ENCODE measurements at places on chromosomes 5 and 9.

- no peak for DNase-seq
These were observed 4.8 kb upstream of the PITX1 start for GRCh38 chr5:135038813-135039270.

DNA sequence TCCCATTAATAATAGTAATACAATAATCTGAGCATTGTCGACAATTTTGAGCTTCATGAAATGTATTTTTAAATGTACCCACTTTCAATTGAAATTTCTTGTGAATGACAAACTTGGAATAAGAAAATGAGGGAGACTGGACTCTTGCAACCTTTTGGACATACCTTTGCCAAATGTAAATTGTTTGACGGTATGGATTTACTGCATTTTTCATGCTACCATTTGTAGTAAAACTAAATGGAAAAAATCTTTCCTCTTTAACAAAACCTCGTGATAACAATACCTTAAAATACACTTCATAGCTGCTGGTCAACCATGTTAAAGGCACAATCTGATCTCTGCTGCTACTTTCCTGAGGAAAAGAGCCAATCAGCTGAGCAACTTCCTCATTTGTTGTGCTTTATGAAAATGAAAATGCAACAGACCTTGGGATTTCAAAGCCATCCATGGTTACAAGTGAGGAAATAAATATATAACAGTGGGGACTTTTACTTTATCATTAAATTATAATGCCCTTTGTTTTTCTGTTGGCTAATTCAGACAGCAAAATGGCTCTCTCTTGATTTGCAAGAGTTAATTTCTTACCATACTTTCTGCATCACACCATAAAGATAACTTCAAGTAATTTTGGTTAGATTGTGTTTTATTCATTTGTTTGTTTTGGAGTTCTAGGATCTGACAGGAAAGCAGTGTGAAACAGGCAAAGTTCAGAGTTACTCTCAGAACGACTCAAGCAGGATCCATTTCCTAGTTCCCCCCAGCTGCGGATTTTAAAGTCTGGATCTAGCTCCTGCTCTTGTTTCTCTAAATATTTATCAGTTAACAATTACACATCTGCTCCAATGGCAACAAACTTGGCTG, 1.1 kb downstream of the ALDH1A1 start:
- DNase-seq = no peak

- no peak for DNase-seq
These were observed 146.0 kb upstream of the NMUR2 start for GRCh38 chr5:152551061-152551460.

GRCh38 chr5:3490957-3491507, 104.6 kb upstream of the IRX1 start:
- DNase-seq = no peak

DNA sequence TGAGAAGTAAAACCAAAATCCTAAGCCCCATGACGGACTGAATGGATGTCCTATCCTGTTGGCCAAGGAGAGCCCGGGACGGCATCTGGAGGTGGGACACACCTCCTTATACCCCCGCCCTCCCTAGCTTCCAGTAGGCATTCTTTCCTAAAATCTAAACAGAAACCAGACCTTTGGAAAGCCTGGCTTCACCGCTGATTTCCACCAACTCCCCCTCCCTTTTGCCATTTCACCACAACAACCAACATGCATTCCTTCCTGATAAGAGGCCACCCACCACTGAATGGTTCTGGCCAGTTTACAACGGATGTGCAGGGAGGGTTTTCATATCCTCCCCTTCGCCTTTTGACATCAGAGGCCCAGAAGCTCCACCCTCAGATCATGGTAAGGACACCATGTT, 9.2 kb upstream of the RARS1 start:
- DNase-seq = no peak

- no peak for DNase-seq
These were observed 3.1 kb upstream of the FCHSD1 start for GRCh38 chr5:141654298-141654697.

DNA sequence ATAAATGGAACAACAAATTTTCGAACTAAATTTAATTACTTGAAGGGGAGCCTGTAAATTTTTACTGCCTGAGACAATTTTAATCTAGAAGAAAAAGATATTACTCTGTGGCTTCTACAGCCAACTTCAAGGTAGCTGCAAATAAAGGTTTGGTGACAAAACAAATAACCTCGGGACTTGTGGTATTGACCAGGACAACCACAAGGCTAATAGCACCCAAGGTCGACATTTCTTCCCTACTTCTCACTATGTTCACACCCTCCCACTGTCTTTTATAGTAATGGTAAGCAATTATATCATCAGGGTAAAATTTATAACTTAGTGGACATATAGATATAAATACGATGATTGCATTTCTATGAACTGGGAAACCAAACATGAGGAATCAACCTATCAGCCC, 67.9 kb upstream of the SPINK5 start:
- no peak for DNase-seq

- no peak for DNase-seq
These were observed 18.9 kb downstream of the CLPTM1L start for GRCh38 chr5:1325870-1326531.

DNA sequence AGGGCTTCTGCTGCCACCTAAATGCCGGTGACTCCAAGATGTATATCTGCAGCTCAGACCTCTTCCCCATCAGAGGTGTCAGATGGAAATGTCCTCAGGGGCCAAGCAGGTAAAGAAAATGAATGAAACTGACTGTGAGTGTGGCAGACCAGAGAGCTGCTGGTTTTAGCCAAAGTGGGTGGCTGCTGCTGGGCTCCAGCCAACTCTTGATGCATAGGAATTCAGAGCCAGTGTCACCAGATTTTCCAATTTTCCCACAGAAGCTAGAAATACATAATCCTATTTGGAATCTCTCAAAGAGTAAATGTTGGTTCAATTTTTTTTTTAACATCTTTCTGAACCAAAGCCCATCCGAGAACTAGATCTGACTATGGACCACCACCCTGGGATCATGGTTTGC, 161.2 kb upstream of the SPRY4 start:
- no peak for DNase-seq

DNA sequence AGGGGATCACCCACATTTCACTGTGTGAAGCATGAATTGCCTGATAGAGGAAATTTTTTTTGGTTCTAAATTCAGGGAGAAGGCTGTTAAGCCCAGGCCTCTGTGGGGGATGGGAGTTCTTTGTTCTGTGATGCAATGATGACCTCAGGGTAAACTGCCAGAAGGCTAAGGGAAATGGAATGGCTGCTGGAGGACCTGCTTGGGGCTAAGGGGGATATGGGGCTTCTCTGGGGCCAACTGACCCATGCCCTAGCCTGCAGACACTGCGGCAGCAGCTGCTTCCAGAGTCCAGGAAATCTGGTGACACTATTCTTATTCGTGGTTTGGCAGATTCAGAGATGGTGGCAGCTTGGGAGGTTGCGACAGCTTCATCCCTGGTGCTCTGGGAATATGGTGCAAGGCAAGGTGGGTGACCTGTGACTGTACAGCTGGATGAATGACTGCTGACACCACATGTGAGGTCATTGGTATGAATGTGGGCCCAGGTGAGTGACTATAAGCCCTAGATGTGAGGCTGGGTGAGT, 30.3 kb downstream of the VCP start:
- no peak for DNase-seq

GRCh38 chr5:178515776-178516503, 74.3 kb downstream of the COL23A1 start:
- no peak for DNase-seq

DNA sequence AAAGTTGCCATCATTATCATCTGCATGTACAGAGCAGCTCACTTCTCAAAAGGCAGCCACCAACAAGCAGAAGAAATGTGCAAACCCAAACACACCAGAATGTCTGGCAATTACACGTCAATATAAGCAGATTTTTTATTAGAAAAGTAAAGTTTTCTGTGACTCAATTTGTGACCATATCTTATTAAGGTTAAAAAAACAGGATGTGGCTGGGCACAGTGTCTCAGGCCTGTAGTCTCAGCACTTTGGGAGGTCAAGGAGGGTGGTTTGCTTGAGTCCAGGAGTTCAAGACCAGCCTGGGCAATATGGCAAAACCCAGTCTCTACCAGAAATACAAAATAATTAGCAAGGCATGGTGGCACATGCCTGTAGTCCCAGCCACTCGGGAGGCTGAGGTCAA, 176.7 kb downstream of the FANCC start:
- no peak for DNase-seq

GRCh38 chr9:135379540-135380267, 99.9 kb upstream of the PPP1R26 start:
- no peak for DNase-seq

DNA sequence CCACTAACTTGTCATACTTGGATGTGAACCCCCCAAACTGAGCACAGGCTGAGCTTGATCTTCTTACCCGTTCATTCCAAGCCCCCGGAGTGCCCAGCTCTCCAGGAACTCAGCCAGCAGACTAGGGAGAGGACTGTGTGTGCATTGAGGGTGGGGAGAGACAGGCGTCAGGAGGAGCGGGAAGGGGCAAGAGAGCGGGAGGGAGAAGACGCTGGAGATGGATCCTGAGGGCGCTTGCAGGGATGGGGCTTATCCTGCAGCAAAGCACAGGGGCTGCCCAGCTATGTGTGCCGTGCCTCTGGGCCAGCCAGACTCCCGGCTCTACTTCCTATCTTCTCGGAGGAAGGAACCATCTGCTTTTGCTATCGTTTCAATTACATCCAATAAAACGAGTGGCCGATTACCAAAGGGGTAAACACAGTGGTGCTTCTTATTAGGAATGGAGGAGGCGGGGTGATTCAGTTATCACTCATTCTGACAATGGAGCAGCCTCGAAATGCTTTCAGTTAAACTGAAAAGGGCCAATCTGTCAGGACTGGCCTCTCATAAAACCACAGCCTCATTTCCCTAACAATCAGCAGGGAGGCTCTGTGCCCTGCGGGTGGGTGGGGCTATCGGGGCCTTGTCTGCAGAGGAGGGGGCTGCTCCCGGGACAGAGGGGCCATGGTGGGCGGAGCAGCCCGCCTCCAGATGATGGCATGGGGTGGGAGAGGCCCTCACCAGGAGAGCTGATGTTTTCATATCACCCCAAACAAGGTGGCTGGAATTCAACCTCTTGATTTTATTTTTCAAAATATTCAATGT, 168.2 kb downstream of the DAB2IP start:
- no peak for DNase-seq

- DNase-seq = no peak
These were observed 1.3 kb downstream of the PTCH1 start for GRCh38 chr9:95515272-95516113.

GRCh38 chr9:5630081-5630507, 1.2 kb downstream of the RIC1 start:
- no peak for DNase-seq

GRCh38 chr9:116154334-116154975, 864 bp downstream of the PAPPA start:
- DNase-seq = no peak

GRCh38 chr5:33964132-33964700, 20.3 kb downstream of the SLC45A2 start:
- no peak for DNase-seq

GRCh38 chr9:27474305-27474704, 49.8 kb upstream of the IFNK start:
- DNase-seq = no peak

- no peak for DNase-seq
These were observed 6.7 kb upstream of the BRINP1 start for GRCh38 chr9:119375892-119376291.

GRCh38 chr5:124373883-124374282, 372.6 kb downstream of the ZNF608 start:
- DNase-seq = no peak

GRCh38 chr9:24459953-24460352, 85.7 kb downstream of the IZUMO3 start:
- no peak for DNase-seq

- no peak for DNase-seq
These were observed 58.6 kb downstream of the STK10 start for GRCh38 chr5:172129256-172129910.

DNA sequence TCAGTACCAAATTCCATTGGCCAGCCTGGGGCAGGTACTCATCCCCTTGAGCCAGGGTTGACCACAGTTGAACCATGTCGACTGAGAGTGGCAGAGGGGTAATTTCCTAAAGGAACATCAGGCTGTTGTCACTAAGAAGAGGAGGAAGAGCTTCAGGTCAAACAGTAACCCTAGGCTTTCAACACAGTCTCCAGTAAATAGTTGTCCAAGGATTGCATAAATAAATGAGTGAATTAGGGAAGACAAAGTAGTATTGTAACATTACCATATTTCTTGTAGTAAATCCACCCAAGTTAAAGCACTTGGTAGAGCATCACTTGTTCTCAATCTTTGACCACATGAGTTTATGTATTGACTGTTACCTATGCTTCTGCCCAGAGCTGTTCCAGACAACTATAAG, 7.4 kb downstream of the PSAT1 start:
- DNase-seq = no peak

DNA sequence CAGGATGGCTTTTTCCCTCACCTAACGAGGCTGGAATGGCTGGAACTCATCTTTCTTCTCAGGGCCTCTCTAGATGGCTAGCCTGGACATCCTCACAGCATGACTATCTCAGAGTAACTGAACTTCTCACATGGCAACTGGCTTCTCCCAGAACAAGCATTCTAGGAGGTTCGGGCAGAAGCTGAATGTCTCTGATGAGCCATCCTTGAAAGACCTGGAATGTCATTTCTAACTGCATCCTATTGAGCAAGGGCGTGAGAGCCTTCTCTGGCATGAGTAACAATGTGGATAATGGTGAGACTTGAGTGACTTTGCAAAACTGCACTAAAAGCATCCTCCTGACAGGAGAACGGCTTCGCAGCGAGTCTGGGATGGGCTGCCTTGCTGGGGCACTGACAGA, 487.7 kb downstream of the MAT2B start:
- no peak for DNase-seq

DNA sequence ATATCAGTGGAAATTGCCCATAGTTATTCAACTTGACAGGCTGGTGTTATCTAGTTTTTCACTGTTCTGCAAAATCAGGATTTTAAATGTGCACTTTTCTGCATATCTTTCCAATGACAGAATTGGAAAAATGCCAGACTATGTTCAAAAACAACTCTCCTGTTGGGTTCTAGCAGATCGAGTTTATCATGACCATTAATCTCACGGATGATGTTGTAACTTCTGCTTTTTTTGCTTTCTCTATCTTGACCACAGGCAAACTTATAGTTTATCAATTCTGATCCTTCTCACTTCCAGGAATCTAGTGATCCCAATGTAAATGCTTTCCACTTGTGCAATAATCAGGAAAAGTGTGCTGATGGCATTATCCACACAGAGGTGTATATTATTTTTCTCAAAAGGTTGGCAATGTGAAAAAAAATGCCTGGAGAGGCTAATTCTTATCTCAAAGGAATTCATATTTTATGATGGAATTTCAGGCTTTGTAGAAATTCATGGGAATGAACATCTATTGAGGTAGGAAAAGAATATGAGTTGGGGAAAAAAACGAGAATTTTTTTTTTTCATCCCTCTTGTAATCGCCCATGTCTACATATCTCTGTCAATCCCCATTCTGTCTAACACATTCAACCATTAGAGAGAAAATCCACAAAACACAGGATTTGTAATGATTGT, 73.6 kb upstream of the DAB2 start:
- DNase-seq = no peak

- DNase-seq = no peak
These were observed 60.0 kb downstream of the IL6ST start for GRCh38 chr5:55934720-55935119.

- DNase-seq = no peak
These were observed 640.4 kb upstream of the CDH10 start for GRCh38 chr5:25285136-25285535.

Data from D721Med (cell line).